ENCODE measurements at places on chromosomes 4 and X.

- no peak for DNase-seq
These were observed 177.2 kb downstream of the AMELX start for GRCh38 chrX:11470250-11470974.

GRCh38 chrX:42459735-42460134, 318.2 kb downstream of the PPP1R2C start:
- no peak for DNase-seq

DNA sequence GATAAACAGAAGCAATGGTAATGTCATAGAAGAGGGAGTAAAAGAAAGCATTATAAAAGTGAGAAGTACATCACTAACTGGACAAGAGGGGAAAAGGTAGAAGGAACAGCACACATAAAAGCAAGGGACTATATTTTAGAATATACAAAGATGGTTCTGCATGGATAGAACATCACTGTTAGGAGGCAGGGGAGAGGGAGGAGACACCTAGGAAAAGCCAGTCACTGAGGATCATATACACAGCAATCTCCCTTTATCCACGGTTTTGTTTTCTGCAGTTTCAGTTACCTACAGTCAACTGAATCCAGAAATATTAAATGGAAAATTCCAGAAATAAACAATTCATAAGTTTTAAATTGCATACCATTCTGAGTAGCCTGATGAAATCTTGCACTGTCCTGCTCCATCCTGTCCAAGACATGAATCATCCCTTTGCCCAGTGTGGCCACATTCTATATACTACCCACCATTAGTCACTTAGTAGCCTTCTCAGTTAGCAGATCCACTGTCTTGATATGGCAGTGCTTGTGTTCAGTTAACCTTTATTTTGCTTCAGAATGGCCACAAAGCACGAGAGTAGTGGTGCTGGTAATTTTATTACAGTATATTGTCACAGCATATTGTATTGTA, 74.2 kb downstream of the PPA2 start:
- DNase-seq, result no peak

- DNase-seq, result no peak
These were observed 54.3 kb downstream of the IGFBP7 start for GRCh38 chr4:57055886-57056285.

DNA sequence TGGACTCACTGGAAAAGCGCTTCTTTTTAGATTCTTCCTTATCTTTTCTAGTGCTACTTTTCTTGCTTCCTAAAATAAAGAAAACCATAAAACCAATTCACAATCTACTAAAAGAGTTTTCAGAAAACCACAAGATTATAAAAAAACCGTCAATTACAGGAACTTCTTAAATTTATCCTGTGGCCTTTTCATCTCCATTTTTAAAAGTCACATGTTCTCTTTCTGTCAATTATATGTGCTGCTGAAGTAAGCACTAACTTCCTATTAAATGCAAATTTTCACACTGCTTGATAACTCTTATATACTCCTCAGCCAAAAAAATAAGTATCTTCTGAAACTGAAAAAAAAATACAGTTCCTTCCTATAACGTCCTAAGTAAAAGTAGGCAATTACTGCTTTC, 32.8 kb downstream of the CENPC start:
- no peak for DNase-seq

DNA sequence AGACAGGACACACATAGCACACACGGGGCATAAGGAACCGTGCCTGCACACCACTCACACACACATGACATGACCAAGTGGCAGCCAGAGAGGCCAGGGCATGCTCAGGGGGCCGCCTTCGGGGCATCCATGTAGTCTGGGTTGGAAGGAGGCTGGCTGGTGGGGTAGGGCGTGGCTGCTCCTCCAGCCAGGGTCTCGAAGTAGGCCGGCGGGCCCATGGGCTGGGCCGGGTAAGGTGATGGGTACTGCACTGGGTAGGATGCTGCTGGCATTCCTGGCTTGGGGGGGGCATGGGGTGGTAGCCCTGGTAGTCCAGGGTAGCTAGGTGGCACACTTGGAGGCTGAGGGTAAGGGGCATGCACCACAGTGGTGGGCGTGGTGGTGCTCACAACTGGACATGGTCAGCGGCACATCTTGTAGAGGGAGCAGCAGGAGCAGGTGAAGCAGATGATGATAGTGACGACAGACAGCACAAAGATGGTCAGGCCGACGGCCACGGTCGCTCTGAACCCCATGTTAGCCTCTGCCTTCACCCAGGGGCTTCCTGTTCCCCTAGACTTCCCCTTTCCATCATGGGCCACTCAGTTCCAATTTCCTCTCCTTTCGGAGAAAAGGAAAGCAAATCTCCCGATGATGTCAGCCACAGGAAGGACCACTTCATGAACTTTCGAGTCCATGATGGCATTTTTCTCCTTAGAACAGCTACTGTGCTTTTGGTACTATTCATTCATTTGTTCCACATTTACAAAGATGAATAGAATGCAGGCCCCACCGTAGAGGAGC, 10.9 kb upstream of the DDX3X start:
- no peak for DNase-seq

DNA sequence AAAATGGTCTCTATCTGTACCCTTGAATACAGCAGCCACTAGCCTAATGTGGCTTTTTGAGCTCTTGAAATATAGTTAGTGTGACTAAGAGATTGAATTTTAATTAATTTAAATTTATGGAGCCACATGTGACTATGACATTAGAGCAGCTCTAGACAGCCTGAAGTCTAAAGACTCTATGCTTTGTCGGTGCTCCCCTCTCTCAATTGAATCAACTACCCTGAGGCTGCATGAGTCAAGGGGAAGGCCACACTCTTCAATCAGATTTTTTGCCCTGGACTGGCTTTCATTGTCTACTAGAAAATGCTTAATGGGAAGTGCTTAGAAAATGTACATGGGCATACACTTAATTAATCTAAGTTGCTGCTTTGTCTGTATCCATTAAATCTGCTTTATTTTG, 11.7 kb downstream of the TLR7 start:
- no peak for DNase-seq

DNA sequence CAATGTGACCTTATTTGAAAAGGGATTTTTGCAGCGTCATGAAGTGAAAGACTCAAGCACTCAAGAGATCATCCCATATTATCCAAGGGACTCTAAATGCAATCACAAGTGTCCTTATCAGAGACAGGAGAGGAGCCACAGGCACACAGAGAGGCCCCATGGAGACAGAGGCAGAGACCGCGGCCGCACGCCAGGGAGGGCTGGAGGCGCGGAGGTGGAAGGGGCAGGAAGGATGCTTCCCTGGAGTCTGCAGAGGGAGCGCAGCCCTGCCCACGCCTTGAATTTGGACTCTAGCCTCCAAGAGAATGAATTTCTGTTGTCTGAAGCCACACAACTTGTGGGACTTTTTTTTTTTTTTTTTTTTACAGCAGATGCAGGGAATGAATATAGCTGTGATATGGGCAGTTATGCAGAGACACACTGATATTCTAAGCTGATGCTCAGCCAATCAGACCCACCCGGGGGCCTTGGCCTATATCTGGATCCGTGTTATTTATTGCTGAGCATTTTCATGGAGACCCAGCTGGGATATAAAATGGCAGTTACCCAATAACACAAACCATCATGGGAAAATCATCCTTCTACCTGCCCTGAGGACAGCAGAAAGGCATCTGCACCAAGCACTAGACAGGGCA, 244.8 kb upstream of the PSAPL1 start:
- DNase-seq, result no peak

DNA sequence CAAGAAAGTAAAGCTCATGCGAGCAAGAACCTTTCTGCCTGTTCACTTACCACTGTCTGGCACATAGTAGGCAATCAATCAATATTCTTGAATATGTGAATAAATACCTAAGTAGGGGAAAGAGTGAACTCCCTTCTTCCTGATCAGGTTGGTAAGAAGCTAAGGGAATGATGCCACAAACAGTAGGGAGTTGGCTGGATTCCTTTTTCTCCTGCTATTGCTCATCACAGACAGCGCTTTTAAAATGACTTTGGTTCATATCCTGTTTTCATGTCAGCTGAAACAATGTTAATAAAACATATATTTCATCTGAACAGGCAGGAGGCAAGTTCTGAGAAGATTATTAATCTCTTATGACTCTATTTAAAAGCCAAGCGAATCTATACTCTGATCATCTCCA, 99.2 kb downstream of the NSUN7 start:
- no peak for DNase-seq

- no peak for DNase-seq
These were observed 310.3 kb upstream of the GNPDA2 start for GRCh38 chr4:45036677-45037076.

DNA sequence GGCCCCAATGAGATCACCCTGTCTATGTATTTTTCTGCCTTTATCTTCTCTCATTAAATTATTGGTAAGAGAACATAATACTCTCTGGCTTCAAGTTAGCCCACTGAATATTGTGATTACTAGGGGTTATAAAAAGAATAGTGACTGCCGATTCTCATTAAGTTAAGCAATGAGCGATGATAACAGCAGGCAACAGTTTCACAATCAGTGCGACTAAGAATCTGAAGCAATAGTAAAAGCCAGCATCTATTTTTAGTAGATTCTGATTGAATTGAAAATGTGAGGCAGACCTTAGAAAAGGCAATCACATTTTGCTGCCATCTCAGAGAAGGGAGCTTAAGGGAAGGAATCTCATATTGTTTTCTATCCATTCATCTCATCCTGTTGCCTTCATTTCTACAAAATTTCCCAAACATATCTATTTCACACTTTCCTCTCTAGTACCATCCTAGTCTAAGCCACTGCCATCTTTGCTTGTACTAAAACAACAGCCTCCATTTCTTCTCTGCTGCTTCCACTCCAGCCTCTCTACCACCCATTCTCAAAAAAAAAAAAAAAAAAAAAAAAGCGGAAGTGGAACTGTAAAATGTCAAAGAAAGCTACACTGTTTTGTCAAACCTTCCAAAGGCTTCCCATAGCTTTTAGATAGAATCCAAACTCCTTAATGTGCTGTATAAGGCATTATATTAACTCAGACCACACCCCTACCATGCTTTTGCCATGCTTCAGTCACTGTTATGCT, 17.4 kb downstream of the GABRA4 start:
- DNase-seq, result no peak

- DNase-seq, result no peak
These were observed 2.6 kb upstream of the SEPTIN6 start for GRCh38 chrX:119695535-119696050.

- DNase-seq, result no peak
These were observed 35.3 kb downstream of the ATXN3L start for GRCh38 chrX:13284570-13284969.

GRCh38 chr4:86661006-86661405, 66.9 kb downstream of the PTPN13 start:
- no peak for DNase-seq

DNA sequence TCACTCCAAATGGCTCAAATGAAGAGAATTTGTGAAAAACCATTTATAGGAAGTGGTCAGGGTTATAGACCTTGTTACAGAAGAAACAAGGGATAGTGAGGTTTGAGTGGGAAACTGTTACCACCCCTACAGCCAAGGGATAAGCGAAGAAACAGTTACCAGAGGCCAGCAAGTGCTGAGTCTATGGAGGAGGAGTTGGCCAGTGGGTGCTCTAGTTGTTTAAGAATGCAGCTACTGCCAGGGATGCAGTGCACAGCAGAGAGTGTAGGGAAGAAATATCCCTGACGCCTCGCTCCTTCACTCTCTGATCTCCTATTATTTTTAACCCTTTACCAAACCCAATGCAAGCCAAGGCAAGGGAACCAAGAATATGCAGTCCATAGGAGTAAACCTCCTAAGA, 15.2 kb upstream of the SYTL4 start:
- DNase-seq, result no peak

DNA sequence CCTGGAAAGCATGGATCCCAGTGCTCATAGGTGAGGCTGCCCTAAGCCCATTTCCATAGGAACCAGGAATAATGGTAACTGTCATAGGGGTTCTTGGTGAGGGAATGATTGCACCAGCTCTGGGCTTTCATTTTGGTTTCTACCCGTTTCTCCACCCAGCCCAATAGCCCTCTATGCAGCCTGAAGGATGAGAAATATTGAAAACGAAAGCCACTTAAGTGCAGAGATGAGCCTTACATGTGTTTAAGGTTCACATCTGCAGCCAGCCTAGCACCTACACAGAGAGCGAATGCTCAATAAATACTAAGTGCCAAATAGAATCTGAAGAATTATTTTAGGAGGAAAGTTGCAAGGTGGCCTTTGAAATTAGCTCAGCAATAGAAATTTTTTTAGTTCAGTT, 60.4 kb downstream of the MCF2 start:
- no peak for DNase-seq

GRCh38 chrX:147832707-147833348, 78.9 kb upstream of the FMR1 start:
- no peak for DNase-seq

- DNase-seq, result no peak
These were observed 476.3 kb downstream of the DTHD1 start for GRCh38 chr4:36757580-36758311.

DNA sequence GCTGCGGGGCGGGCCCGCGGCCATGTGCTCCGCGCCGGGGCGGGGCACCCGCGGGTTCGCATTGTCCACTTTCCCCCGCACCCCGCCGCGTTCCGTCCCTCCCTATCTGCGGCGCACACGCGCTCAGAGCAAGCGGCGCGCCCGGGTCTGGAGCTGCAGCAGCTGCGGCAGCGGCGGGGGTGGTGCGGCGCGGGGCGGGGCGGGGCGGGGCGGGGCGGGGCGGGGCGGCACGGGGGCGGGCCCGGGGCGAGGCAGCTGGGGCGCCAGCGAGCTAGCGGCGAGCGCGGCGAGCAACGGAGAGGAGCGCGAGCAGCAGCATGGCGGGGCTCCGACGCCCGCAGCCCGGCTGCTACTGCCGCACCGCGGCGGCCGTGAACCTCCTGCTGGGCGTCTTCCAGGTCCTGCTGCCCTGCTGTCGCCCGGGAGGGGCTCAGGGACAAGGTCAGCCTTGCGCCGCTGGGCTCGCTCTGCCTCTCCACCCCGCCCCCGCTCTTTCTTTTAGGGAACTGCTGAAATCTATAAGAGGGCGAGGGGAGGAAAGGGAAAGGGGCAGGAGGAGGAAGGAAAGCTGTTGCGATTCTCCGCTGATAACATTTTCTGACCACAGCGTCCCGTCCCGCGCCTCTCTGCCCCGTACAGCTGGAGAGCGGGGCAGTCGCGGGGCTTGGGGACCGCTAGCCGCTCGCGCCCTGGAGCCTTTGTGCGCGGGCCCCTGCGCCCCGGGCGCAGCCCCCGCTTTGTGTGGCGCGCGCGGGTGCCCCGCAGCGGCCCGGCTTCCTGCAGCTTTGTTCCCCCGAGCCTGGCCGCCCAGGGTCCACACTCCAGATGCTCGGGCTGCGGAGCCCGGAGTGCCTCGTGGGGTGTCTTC, at the start of gene TMEM131L:
Gene TMEM131L (plus strand): TSS at position 280 of the 868 bp plus-strand sequence. CDS start 38 bp downstream, at position 318.
- DNase-seq, result peak; percentile 52

DNA sequence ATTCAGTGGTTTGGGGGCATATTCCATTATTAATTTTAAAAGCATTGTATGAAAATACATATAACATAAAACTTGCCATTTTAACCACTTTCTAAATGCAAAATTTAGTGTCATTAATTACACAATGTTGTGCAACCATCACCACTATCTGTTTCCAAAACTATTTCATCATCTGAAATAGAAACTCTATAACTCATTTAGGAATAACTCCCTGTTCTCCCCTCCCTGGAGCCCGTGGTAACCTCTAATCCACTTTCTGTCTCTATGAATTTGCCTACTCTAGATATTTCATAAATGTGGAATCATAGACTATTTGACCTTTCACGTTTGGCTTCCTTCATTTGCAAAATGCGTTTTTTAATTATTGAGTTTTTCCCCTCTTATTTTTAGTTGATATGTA, 101.4 kb upstream of the GPC4 start:
- no peak for DNase-seq
